Epithelial cell of umbilical artery (primary cell): ENCODE measurements at places on chromosomes 7 and 10. TPM values are rescaled to one million over a fixed set of nuclear protein-coding genes. Genes with fewer than 3 reads are reported as not detected.

IRF5 gene
- total RNA-seq: 0.32 and 1.7 TPM in 2 replicates

ENKUR gene
- total RNA-seq: not detected in 2 replicates

FMC1 gene
- 12.6 and 15.3 TPM in 2 replicates for total RNA-seq

IL6 gene
- 7.8 and 16.3 TPM in 2 replicates for total RNA-seq

AGMO gene
- total RNA-seq: 1.3 and 8.2 TPM in 2 replicates

PKD2L1 gene
- total RNA-seq: not detected in 2 replicates

DLX6 gene
- total RNA-seq: not detected in 2 replicates

GIMAP7 gene
- 46.1 and 57.9 TPM in 2 replicates for total RNA-seq

SPDYE6 gene
- not detected in 2 replicates for total RNA-seq
